ENCODE measurements at places on chromosomes 5 and 9.

GRCh38 chr5:93875693-93876092 is 134.3 kb upstream of the POU5F2 start:
- no peak for DNase-seq

DNA sequence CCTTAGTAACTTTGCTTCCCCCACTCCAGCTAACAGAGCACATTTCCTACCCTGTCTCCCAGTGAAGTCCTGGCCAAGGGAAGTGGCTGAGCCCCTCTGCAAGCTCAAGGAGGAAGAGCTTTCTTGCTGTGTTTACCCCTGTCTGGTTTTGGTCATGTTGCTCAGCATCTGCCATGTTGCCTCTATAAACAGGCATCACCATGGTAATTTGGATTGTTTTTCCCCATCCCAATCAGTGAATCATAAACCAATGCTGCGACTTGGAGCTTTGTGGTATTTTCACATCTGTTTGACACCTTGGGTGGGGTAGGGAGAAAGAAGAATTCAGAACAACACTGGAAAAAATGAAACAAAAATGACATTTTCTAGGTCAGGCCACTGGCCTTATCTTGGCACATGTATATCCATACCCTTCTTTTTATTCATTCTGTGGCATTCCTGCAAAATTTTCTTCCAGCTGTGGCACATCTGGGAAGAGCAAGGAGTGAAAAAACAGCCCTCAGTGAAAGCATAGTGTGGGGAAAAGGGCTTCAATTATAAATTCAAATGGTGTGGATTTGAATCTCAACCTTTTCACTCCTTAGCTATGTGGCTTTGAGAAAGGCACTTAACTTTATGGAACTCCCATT is 42.5 kb downstream of the SLIT3 start:
- no peak for DNase-seq

- DNase-seq: no peak
These were observed 571.9 kb upstream of the BRINP1 start for GRCh38 chr9:119941091-119941490.

DNA sequence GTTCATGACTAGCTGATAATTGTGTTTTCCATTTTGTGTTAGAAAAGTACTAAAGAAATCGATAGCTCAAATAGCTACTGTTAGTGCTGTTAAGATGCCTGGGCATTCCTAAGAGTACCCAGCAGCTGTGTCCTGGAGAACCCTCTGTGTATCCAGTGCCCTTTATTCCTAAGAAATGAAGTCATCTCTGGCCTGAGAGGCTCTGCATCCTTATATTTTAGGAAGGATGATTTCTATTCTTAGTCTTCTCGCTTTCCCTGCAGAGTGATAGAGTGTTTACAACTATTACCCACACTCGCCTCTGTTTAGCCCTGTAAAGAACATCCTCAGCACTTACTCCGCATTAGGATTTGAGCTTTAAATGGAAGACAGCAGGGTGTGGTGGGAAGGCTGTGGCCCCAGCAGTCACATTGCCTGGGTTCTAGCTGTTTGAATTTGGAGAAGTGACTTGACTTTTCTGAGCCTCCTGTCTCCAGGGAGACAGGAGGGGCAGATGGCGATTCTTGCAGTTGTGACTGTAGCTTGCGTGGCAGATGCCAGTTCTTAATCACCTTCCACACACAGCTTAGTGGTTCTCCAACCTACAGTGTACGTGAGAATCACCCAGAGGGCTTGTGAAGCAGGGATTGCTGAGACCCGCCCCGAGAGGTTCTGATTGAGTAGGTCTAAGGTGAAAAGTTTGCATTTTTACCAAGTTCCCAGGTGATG is 177.2 kb upstream of the PITX1 start:
- DNase-seq: no peak

DNA sequence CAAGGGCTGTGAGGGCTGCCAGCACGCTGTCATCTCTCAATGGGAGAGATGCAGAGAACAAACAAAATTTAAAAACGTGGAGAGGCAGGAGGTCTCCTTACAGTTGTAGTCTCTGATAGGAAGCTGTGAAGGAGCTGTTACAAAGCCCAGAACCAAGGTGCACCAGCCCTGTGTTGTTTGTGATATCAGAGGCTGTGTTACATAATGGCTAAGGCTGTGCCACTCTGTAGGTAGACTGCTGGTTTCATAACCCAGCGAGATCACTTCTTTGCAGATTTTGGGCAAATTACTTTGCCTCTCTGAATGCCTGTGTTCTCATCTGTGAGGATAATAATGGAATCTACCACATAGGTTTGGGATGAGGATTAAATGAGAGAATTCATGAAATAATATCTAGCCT is 1480.7 kb upstream of the WWC1 start:
- DNase-seq: no peak

DNA sequence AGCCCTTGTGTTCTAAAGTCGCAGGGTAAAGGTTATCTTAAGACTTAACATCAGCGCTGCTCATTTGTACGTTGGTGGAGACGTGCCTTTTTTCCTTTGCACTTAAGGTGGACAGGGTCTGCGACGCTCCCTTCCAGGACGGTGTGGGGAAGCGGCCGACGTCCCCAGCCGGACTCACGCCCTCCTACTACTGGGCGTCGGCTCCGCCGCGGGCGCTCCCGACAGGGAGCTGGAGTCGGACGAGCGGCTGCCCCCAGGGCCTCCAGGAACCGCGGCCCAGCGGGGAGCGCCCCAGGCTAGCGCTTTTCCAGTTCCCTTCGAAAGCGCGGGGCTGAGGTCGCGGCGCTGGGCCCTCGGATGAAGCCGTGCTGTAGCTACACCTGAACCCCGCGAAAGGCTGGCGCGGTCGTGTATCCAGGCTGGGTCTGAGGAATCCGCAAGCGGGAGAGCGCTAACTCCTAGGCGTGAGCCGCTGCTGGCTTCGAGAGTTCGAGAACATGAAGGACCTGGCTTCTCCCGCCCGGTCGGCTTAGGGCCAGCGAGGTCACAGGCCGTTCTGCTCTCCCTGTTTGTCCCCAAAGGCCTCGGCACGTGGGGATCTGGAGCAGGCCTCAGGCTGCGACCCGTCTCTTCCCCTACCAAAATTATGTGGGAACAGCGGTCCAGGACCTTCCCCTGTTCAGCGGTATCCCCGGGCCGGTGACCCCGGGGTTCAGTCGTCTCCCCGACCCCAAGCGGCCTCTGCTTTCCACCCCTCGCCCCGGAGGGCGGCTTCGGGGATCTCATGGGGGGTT is 3.8 kb upstream of the DMRT3 start:
- DNase-seq: no peak

GRCh38 chr5:20556115-20556763 is 568.2 kb upstream of the CDH18 start:
- DNase-seq: no peak

- no peak for DNase-seq
These were observed 35.9 kb upstream of the LECT2 start for GRCh38 chr5:135990528-135991255.

DNA sequence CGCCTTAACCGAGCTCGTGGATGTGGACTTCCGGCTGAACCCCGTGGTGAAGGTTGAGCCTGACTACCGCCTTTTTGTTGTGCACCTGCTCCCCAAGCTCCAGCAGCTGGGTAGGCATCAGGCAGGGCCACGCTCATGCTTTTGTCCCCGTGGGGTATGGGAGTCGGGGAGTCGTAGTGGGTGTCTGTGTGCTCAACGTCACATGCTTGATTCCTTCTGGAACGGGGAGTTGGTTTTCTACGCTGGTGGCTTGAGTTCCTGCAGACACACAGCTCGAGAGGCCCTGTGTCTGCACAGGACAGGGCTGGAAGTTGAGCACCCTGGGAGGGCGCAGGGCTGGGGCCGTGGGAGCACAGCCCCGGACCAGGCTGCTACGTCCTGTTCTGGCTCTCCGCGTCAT is 8.0 kb downstream of the CEP72 start:
- DNase-seq: no peak

DNA sequence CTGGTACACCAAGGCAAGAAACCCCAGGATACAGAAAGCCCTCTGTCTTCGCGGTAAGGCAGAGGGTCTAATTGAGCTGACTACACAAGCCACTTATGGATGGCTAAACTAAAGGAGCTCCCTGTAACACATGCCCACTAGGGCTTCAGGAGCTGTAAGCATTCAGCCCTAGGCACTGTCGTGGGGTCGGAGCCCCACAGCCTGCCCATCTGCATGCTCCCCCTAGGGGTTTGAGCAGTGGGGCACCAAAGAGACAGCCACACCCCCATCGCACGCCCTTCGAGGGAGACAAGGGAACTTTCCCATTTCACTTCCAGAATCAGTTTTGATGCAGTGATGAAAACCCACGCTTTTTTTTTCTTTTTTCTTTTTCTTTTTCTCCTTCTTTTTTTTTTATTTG is 11.0 kb upstream of the MTMR12 start:
- DNase-seq: no peak

DNA sequence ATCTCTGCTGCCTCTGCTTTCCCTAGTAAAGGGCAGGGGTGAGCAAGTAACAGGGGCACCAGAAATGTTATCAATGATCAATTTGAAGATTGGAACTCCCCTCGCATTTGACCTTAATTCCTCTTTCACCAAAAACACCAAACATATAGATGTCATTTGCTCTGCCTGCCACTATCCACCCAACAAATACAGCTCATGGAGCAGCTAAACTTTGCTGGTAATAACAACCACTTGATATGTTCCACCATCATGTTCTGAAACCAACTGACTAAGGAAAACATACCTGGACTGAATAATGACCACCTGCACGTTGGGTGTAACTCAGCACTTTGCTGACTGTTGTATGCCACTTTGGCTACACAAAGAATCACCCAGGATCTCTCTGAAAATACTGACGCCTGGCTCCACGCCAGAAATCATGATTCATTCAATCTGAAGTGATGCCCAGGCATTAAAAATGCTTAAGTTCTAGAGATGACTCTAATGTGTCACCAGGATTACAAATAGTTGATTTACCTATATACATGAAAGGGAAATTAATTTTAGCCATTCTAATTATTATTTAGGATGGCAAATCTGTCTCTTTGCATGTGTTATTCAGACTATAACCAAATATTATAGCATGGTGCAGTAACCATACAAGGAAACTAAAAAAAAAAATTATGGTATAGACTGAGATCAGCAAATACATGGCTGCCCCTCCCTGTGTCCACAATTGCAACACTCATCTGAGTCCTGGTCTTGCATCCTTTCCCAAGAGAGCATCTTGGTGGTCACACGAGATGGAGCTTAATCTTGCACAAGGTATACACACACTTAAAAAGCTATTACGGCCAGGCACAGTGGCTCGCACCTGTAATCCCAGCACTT is 43.1 kb upstream of the TTC39B start:
- no peak for DNase-seq

- no peak for DNase-seq
These were observed 220.0 kb downstream of the GABBR2 start for GRCh38 chr9:98488571-98489312.

DNA sequence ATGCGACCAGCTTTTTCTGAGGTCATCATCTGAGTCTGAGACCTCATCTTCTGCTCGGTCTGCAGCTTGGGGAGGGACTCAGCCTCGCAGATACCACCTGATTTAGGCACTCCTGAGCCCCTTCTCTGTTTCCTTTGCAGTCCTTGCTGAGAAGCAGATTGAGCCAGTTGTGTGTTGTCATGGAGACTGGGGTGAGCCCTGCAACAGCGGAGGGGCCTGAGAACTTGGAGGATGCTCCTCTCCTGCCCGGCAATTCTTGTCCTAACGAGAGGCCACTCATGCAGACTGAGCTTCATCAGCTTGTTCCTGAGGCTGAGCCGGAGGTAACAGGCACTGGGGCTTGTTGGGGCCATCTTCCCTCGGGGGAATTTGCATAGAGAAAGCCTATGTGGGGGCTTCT is 19.2 kb downstream of the TEX53 start:
- DNase-seq: no peak

DNA sequence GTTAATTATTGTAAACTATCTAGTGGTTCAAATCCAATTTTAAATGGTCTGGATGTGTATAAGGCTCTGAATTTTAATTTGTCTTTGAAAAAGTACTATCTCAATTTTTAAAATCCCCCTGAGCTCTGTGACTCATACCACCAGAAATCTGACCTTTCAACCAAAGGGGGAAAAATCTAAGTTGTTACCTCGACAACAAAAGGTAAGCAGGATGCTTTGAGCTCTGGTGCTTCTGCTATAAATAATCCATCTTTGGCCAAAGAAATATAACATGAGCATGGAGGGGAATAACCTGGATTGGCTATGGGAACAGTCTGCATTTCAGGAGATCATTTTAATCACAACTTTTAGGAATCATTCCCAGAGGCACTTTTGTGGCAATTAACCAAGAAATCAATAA is 76.3 kb upstream of the PCSK1 start:
- DNase-seq: no peak

GRCh38 chr5:86786955-86787354 is 169.2 kb downstream of the COX7C start:
- DNase-seq: no peak

DNA sequence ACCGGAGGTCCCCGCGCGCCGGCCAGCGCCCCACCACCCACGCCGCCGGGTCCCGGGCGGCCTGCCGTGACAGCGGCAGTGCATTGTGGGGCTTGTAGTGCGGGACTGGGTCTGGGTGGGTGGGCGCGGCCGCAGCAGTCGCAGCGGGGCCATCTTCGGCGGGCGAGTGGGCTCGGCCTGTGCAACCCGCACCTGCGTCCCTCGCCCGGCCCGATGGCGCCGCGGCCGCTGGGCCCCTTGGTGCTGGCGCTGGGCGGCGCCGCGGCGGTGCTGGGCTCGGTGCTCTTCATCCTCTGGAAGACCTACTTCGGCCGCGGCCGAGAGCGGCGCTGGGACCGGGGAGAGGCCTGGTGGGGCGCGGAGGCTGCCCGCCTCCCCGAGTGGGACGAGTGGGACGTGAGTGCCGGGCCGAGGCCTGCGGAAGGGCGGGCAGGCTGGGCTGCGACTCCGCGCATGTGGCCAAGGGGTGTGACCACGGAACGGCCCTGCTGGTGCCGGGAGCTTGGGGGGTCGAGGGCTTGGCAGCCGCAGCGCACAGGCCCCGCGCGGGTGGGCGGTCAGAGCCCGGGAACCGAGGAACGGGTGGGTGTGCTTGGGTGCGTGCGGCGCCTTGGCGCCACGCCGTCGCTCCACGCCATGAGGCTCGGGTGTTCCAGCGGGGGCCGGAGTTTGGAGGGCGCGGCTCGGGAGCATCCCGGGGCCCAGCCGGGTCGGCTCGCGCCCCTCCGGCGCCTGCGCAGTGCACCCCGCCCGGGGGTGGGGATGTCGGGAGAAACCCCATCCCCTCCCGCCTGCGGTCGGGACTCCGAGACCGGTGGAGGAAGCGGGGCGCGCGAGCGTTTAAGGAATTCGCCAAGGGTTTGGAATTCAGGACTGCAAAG is at the start of gene ARL10:
TSS of gene ARL10 (plus strand) at position 137 of the 881 bp plus-strand sequence. CDS start at position 214, 77 bp downstream.
- no peak for DNase-seq

- no peak for DNase-seq
These were observed 3.0 kb downstream of the MTMR12 start for GRCh38 chr5:32309761-32310160.

DNA sequence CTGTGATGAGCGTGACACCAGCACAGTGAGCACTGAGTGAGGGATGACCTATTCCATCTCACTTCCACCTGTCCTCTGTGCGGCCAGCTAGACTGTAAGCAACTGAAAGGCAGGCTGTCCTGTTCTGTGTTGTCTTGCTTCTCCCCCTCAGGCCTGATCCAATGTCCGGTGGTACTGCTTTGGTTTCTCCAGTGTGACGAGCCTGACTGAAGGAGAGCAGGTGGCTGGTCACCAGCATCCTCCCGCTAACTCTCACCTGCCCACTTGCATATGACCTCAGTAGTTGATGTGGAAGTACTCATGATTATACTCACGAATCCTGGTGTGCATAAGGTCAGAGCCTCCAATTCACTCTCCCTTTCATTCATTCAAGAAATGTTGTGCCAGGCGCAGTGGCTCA is 2.4 kb upstream of the SLC27A4 start:
- DNase-seq: no peak

- no peak for DNase-seq
These were observed 110.5 kb downstream of the MEGF10 start for GRCh38 chr5:127400946-127401670.

- no peak for DNase-seq
These were observed 11.1 kb downstream of the TTC39B start for GRCh38 chr9:15295761-15296405.

- no peak for DNase-seq
These were observed 265.0 kb downstream of the ZNF608 start for GRCh38 chr5:124481419-124481818.

All from esophagus squamous epithelium (tissue), 5 donors.